ENCODE measurements at places on chromosomes 7 and 10. TPM values are rescaled to one million over a fixed set of nuclear protein-coding genes. Genes with fewer than 3 reads are reported as not detected.

DNA sequence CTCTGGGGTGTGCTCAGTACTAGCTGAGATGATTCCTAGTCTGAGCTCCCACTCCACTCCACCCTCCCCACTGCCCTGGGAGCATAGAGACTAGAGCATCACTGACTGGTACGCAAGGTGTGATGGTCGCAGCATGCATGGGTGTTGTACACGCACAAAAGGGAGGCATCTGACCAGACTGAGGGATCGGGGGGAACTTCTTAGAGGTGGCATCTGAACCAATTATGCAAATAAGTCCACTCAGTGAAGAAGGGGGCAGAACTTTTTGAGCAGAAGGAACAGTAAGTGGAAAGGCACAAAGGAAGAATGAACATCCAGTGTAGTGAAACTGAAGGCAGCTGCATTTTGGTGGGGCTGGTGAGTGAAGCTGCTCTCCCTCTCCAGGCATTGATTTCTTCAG lies 25.5 kb downstream of the PDSS1 start:
- DNase-seq: no peak
- no peak overlapping the region for H3K27ac ChIP-seq
- no peaks in the 10 kb centered on the region for H3K4me1 ChIP-seq
- peaks cover 7% of the 10 kb centered on the region for H3K36me3 ChIP-seq
- no peak overlapping the region for H3K4me3 ChIP-seq

Gene PIP
- total RNA-seq: not detected

GRCh38 chr7:149716007-149716931 lies 57.1 kb downstream of the ZNF467 start:
- H3K36me3 ChIP-seq: peaks cover 5% of the 10 kb centered on the region
- H3K27ac ChIP-seq: peak overlapping the region; percentile 72
- peaks cover 30% of the 10 kb centered on the region for H3K4me1 ChIP-seq
- DNase-seq: no peak
- H3K4me3 ChIP-seq: peak overlapping the region; percentile 63

Gene LSM8
- total RNA-seq: 31.0 TPM

Gene MBL2
- not detected for total RNA-seq

DNA sequence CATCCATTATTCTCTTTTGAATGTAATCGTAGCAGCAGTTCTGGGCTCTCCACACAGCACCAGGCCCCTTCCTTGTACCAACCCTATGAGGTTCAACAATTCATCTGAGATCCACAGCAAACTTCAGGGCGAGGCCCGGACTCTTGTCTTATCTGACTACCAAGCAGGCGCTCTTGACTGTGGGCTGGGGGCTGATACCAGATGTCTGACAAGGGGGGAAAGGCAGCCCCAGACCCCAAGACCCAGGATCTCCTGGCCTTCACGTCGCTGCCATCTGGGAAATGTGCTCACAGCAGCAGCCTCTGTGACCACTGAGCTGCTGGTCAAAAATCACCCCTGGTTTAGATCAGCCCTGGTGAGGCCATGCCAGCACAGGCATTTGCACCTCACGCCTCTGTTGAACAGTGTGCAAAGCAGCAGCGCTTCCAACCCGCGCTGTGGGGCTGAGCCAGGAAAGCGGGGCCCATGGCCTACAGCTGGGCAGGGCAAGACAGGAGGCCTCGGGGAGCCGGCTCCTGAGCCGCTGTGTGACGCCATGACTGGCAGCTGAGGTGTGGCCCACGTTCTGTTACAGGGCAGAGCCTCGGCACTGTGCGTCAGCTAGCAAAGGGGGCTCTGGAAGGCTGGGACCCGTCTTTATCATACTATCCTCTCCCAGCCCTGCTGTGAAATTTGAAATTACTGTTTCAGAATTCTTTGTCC lies 143.9 kb downstream of the PAXIP1 start:
- peaks cover 17% of the 10 kb centered on the region for H3K27me3 ChIP-seq
- no peak overlapping the region for H3K4me3 ChIP-seq
- H3K4me1 ChIP-seq: no peaks in the 10 kb centered on the region
- no peaks in the 10 kb centered on the region for H3K36me3 ChIP-seq
- no peak overlapping the region for H3K27ac ChIP-seq

All from T-cell (primary cell).